Effector CD4-positive, alpha-beta T cell (primary cell): ENCODE measurements at places on chromosomes 2 and 18.

- DNase-seq: no peak
Measured at GRCh38 chr2:23034996-23035395, 350.0 kb upstream of the KLHL29 start.

GRCh38 chr18:78739882-78740677, 239.5 kb upstream of the SALL3 start:
- DNase-seq: no peak

DNA sequence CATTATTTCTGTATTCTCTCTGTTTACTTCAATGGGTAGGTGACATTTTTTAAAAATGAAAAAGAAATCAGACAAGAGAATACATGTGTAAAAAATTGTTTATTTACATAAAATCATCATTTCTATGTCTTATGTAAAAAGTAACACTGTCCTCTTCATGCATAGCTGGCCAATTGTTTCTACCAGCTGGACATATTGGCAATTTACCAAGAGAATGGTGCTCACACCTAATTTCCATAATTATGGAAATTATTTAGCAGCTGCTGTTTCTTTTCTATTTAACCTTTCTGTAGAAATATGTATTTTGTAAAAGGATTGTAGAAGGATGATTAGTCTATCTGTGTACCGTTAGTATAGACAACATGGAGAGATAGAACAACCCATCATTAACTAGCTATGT, 791.9 kb downstream of the TRIB2 start:
- no peak for DNase-seq

DNA sequence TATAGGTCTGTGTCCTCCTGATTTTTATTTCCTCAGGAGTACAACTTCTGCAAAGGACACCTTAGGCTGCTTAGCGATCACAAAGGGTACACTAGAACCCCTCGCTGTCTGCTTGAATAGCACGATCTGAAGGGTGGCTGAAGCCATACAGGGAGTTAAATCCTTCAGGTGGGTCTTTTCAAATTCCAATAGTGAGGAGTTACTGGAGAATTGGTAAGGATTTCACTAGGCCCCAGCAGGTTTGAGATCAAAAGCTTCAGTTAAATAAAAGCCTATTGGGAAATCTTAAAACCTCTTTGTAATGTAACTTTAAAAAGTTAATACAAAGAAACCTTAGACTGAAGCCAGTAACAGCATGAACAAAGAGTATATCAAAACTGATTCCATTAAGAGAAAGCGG, 613.1 kb downstream of the ZEB2 start:
- no peak for DNase-seq

- no peak for DNase-seq
Measured at GRCh38 chr2:185738679-185739472, at the start of gene FSIP2. FSIP2 (plus strand) TSS chr2:185738804; CDS start chr2:185738895, 91 bp downstream.

GRCh38 chr2:38549071-38549704, 53.5 kb downstream of the HNRNPLL start:
- no peak for DNase-seq

- DNase-seq: no peak
Measured at GRCh38 chr2:108069515-108070310, 83.4 kb downstream of the SLC5A7 start.

- DNase-seq: no peak
Measured at GRCh38 chr18:66695281-66695680, 91.4 kb upstream of the CDH19 start.

- no peak for DNase-seq
Measured at GRCh38 chr18:12608301-12608700, 49.6 kb downstream of the SPIRE1 start.

DNA sequence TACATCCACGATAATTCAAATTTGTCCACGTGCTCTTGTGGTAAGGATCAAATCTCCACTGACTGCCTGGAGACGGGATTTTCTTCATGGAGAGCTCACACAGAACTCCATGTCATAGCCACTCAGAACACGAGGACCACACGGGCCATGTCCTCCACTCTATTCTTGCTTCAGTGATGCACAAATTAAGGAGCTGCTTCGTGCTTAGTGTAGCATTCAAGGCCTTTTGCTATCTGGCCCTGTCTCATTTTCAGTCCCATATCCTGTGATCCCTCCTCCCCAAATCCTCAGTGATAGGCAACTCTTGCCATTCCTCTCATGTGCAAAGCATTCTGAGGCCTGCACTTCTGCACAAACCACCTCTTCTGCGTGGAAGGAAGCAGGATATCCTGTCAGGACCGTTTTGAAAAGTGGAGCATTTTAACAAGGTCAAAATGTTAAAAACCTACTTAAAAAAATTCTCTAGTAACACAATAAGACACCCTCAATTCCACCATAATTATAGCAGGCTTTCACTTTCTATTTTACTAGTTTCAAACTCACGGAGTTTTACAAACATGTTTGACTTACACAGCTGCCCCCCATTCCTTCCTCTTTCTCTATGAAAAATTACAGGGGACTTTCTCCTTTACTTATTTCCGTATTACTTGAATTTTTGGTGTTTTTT, 35.2 kb downstream of the ST3GAL5 start:
- no peak for DNase-seq

DNA sequence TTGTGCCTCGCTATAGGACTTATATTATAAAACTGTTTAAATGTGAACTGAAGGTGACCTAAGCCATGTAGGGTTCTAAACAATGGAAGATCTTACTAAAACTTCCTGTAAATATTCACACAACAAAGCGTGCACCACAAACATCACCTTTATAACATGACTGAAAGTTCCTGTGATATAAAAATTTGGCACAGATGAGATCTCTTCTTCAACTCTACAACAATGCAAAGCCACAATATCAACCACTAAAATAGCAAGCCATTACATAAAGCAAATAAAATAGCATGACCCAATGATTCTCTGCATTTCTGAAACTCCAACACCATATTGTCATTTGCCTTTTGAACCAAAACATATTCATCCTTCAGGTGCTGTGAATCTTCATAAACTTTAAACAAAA, 3.5 kb downstream of the YES1 start:
- DNase-seq: no peak

- no peak for DNase-seq
Measured at GRCh38 chr2:21161832-21162614, 38.3 kb downstream of the TDRD15 start.

- no peak for DNase-seq
Measured at GRCh38 chr2:70937866-70938585, 2.3 kb downstream of the ATP6V1B1 start.

DNA sequence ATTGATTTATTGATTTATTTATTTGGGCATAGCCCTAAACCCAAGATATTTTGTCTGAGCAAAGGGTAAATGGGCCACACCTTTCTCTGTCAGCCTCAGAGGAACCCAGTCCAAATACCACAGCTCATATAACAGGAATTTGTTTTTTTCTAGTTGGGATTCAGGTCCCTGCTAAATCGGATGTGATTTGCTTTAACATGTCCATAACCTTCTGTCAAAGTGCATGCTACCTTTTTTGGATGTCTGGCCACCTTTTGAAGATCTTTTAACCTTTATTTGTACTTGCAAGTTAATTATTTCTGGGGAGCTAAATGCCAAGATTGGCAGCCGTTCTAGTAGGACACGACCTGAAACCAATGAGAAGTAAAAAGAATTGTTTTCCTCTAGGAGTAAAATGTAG, 303.2 kb upstream of the UBE2E3 start:
- no peak for DNase-seq

GRCh38 chr2:207459990-207460757, 69.6 kb upstream of the CREB1 start:
- DNase-seq: no peak

DNA sequence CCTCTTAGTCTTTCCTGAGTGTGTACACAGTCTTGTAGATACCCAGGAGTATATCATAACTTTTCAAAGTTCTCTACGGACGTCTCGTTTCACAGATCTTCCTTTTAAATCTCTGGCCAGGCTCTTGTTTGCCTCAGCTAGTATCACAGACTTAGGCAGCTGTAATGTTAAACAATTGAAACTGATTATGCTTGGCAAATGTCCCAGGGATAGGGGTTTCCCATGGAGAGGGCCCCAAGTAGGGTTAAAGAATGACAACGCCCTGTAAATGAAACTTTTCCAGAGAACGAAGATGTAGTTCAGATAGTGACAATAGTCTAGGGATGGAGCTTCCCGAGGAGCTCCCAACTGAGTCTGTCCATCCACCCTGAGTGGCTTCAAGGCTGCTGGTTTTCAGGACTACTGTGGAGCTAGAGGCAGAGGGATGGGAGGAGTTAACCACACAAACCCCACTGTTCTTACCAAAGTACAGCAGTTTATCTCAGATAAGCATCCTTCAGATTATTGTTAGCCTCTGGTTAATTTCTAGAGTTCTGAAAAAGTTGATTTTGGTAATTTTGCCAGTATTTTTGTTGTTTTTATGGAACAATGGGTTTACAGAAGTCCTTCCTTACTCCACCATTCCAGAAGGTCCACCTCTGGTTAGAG, 9.1 kb downstream of the NEURL3 start:
- DNase-seq: no peak

GRCh38 chr2:774436-774835, 97.2 kb upstream of the TMEM18 start:
- no peak for DNase-seq

DNA sequence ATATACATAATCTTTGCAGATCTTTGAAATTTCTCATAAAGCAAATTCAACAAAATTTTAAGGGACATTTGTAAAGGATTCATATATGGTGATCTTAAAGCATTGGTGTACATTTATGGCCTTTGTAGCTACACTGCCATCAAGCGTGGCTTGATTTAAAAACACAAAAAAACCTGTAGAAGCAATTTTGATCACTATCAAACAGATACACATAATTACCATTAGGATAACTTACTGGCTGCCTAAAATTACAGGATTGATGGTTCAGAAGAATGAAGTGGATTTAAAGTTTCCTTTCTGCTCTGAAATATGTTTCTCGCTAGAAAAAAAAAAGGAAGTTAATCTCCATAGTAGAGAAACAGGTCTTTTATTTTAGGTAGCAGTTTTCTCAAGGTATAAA, 31.4 kb downstream of the MAPRE2 start:
- no peak for DNase-seq

- DNase-seq: no peak
Measured at GRCh38 chr2:11652553-11652952, 17.4 kb downstream of the NTSR2 start.

- DNase-seq: no peak
Measured at GRCh38 chr18:79883461-79884293, 67.8 kb downstream of the SLC66A2 start.
